ENCODE measurements at places on chromosomes 2 and 18. TPM values are rescaled to one million over a fixed set of nuclear protein-coding genes. Genes with fewer than 3 reads are reported as not detected.
A peak's percentile ranks its signal among the peaks of the same experiment; 100 is the strongest.

Gene TRIM43
- 0.62 TPM for polyA plus RNA-seq

Gene GAL3ST2
- polyA plus RNA-seq: 0.76 TPM

- peak; percentile 72 for DNase-seq
Observed at GRCh38 chr2:227238238-227239237, 74.1 kb downstream of the COL4A3 start.

Gene CROCC2
- 0.10 TPM for polyA plus RNA-seq

Gene BARD1
- 22.8 TPM for polyA plus RNA-seq

DNA sequence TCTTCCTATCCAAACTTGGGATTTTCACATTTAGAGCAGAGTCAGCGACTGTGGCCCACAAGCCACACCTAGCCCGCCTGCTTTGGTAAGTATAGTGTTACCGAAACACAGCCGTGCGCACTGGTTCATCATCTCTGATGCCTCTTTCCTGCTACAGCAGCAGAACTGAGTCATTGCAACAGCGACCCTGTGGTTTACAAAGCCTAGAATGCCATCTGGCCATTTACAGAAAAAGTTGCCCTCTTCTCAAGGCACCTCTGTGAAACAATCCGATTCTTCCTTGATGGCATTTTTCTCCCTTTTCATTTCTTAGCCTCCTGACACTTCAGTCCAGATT is 10.7 kb upstream of the IAH1 start:
- DNase-seq: no peak

Gene ANKRD30B
- polyA plus RNA-seq: 0.62 TPM

- no peak for DNase-seq
Observed at GRCh38 chr2:29808321-29808720, 113.1 kb downstream of the ALK start.

Gene NYAP2
- polyA plus RNA-seq: 0.17 TPM

- DNase-seq: no peak
Observed at GRCh38 chr2:135931776-135932443, 53.5 kb downstream of the DARS1 start.

GRCh38 chr2:240982821-240983281 is 15.6 kb upstream of the SNED1 start:
- no peak for DNase-seq

Gene SERPINB12
- not detected for polyA plus RNA-seq

Gene TGIF1
- 81.9 TPM for polyA plus RNA-seq

Gene STAM2
- polyA plus RNA-seq: 57.1 TPM

DNA sequence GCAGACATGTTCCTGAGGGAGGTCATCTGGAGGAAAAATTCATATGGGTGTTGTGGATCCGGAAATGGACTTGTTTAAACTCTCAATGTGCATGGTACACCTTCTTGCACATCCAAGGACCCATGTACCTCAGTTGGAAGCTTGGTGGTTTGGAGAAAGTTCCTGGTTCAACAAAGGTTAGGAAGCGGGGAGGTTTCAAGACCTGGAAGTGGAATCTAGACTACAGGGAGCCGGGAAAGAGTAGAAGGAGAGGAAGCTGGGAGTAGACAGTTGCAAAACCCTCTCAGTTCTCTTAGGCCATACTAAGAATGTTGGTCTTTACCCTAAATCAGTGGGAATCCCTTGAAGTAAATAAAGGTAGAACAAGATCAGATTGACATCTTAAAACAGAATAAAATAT is 209.8 kb upstream of the SPOPL start:
- no peak for DNase-seq

Gene IL36B
- polyA plus RNA-seq: not detected

- DNase-seq: no peak
Observed at GRCh38 chr18:9684881-9685614, 23.1 kb upstream of the RAB31 start.

DNA sequence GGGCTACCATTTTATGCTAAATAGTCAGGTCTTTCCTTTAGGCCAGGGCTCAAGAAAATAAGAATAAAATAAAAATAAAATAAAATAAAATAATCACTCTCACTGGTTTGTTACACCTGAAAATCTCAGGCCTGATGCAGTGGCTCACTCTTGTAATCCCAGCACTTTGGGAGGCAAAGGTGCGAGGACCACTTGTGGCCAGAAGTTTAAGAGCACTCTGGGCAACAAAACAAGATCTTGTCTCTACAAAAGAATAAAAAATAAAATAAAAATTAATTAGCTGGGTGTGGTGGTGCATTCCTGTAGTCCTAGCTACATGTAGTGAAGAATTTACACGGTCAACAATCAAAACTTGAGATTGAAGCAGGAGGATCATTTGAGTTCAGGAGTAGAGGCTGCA is 159.4 kb downstream of the NRXN1 start:
- no peak for DNase-seq

Gene CCL20
- 0.48 TPM for polyA plus RNA-seq

Gene FSHR
- not detected for polyA plus RNA-seq

- DNase-seq: no peak
Observed at GRCh38 chr18:37540424-37541138, 25.0 kb downstream of the CELF4 start.

GRCh38 chr18:11689669-11690565 is 853 bp downstream of the GNAL start:
- DNase-seq: peak; percentile 30

- no peak for DNase-seq
Observed at GRCh38 chr2:55296393-55296792, 27.4 kb upstream of the MTIF2 start.

DNA sequence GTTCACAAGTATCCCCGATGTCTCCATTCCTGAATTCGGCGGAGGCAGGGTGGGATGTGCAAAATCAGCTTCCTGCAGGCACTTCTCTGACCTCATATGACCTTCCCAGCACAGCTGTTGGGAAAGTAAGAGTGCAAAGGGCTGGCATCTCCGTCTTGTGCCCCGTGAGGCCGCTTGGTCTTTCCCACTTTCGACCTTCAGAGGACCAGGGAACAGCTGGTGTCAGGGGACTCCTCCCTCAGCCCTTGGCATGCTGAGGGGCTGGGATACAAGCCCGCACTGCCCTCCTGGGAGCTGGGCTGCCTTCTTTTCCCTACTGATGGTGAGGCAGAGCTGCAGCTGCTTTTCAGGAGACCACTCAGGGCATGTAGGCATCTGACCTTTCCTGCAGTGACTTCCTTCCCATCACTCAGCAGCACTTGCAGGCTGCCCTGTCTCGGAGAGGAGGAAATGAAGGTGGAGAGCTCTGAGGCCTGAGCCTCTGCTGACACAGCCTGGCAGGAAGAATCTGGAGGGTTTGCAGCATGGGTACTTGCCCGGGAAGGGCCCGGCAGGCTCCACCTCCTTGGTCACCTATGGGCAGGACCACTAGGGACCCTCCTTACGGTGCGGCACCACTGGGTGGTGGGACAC is 277.2 kb upstream of the HS6ST1 start:
- DNase-seq: no peak

DNA sequence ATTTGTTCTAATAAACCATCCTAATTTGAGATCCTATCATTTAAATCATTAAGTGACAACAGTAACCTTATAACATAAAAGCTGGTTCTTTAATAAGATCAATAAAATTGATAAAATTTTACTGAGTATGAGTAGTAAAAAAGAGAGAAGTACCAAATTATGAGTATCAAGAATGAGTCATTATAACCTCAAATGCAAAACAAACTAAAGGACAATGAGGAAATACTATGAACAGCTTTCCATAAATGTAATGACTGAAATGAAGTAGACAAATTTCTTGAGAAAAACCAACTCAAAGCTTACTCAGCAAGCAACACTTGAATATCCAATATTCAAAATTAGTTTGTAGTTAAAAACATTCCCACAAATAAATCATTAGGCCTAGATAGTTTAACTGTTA is 433.0 kb downstream of the ZEB2 start:
- no peak for DNase-seq

Measured in left kidney (tissue), 8 donors.